ENCODE measurements at places on chromosomes 6 and 20. TPM values are rescaled to one million over a fixed set of nuclear protein-coding genes. Genes with fewer than 3 reads are reported as not detected.

The GLP1R gene
- not detected for polyA plus RNA-seq

The ZC3H12D gene
- polyA plus RNA-seq = 0.04 TPM

The RFX6 gene
- polyA plus RNA-seq = not detected

The MLN gene
- polyA plus RNA-seq = not detected

The GINS1 gene
- 30.7 TPM for polyA plus RNA-seq

The WFDC13 gene
- not detected for polyA plus RNA-seq

The SH3BGRL2 gene
- polyA plus RNA-seq = 0.48 TPM

DNA sequence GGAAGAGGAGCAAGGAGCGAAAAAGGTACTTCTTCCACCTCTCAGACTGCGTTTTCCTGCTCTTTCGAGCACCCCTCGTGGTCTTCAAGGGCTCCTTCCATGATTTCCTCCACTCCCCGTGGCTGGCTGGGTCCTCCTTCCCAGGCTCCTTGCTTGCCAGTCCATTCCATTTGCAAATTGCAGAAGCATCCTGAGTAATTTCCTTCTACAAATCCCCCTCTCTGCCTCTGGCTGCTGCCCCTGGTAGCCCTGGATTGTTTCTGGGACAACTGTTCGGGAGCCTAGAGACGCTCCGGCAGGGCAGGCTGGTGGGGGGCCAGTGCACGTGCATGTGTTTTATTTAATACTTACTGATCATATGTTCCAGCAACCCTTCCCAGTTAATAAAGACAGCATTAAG, 173.1 kb downstream of the ZMYND8 start:
- DNase-seq = no peak

DNA sequence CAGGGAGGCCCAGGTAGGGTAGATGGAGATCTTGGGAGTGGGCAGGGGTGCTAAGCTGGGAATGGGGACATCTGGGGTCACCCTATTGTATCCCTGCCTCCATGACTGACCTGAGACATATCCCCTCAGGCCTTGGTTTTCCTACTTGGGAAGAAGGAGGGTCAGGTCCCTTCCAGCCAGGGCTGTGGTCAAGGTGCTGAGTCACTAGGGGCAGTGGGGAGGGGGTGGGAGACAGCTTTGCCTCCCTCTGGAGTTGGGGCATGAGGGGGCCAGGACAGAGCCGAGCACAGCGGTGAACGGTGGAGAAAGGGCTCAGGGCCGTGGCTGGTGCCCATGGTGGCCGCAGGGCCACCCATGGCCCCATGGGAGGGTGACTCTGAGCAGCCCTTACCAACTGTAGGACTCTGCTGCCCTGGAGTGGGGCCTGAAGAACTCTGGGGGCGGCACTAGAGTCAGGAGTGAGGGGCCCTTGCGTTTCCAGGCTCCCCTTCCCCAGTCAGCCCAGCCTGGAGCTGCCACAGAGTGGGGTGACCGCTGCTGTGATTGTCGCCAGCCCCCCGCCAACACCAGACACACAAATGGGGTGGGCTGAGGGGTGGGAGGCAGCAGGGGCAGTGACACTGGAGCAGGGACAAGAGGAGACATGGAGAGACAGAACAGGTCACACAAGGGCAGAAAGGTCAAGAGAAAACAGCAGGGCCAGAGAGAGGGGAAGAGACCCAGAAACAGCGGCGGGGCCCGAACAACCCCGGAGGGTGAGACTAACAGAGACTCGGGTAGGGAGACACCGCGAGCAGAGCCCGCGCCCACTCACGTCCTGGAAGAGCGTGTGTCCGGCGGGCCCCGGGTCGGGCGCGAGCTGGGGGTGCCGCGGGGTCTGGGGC, 576 bp downstream of the NECAB3 start:
- DNase-seq = peak; percentile 64

- no peak for DNase-seq
Observed at GRCh38 chr6:68229566-68229965, 405.5 kb upstream of the ADGRB3 start.

DNA sequence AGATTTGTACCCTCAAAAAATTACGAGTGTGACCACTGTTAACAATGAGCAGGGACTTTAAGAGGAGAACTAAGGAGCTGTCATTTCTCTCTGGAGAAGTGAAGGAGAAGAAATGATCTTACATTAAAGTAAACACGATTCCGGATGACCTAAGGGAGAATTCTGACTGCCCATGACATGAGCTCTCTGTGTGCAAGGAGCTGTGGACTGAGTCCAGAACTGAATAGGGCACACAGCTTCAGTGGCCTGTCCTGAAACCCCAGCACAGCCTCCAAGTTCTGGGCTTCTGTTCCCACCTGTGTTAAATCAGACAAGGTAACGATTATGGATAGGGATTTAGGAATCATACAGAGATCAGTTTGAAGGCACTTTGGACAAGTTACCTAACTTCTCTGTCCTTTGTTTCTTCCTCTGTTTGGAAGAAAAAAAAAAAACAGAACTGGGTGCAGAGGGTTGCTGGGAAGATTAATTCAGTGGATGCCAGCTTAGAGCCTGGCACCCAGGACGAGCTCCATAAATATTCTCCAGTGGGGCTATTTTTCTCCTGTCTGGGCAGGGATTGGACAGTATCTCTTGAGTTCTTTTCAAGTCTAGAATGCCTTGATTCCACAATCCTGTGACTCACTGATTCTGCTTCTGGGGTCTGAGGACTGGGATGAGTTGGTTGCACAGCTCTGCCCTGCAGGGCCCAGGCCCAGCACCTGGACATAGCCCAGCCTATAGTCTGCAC, 65.7 kb downstream of the MRPL14 start:
- no peak for DNase-seq

- DNase-seq = peak; percentile 83
Observed at GRCh38 chr20:4869290-4870193, 131.8 kb downstream of the SLC23A2 start.

GRCh38 chr6:54817236-54817635, 29.3 kb upstream of the FAM83B start:
- no peak for DNase-seq

DNA sequence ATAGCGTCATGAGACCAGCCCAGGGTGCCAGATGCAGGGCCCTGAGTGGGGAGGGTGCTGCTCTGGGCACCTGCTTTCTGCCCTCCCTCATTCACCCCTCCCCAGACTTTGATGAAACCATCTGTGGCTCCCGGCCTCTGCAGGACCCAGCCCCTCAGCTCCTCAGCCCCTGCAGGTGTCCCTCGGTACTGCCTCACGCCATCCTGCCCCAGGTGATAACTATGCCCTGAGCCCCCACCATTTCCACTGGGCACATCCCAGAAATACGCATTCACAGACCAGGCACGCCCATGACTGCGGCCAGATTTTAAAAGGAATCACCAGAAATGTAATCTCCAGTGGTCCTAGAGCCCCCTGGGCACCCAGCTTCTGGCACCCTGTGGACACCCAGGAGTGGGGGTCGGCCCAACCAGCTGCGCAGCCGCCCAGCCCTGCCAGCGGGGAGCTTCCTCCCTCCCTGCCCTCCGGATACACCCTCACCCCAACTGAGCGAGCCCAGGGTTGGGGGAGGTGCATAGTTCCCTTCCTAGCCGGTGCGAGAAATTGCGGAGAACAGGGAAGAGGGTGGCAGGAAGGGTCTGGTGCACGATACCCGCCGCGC, 615 bp upstream of the NTSR1 start:
- peak; percentile 44 for DNase-seq

GRCh38 chr6:135191508-135192255, 10.6 kb downstream of the MYB start:
- no peak for DNase-seq

GRCh38 chr20:41078329-41078728, 49.7 kb downstream of the TOP1 start:
- DNase-seq = peak; percentile 15

DNA sequence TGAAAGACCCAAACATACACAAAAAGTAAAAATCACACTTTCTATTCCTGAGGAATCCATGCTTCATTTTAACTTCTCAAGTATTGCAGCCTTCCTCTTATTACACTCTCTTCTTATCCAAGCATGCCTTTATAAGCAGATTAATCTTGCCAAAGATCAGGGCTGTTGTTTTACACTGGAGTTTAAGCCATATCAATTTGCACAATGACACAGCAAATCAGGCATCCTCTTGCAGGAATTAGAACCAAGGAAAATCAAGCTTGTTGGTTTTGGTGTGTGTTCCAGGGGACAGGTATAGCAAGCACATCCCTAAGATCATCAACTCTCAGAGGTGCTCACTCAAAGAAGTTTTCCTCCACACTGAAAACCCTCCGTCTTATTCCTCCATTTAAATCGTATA, 69.5 kb downstream of the CYP39A1 start:
- no peak for DNase-seq

GRCh38 chr6:167445568-167445967, 120.7 kb downstream of the TTLL2 start:
- no peak for DNase-seq

DNA sequence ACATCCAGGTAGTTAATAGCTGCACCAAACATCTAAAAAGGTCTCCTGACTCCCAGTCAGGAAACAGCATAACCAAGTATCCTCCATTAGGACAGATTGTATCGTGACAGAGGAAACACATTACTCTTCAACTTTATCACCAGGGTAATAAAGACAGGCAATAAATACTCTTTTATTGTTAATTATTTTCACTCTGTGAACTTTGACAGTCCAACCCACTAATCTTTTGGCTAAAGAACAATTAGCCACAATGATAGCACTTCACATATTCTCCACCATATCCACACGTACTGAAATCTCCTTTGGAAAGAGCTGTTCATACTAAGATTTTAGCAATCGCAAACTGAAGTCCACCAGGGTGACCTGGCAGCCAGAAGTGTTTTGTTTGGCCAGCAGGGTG, 46.4 kb downstream of the ARHGAP18 start:
- DNase-seq = no peak

- no peak for DNase-seq
Observed at GRCh38 chr6:108078191-108078590, 3.6 kb upstream of the OSTM1 start.

DNA sequence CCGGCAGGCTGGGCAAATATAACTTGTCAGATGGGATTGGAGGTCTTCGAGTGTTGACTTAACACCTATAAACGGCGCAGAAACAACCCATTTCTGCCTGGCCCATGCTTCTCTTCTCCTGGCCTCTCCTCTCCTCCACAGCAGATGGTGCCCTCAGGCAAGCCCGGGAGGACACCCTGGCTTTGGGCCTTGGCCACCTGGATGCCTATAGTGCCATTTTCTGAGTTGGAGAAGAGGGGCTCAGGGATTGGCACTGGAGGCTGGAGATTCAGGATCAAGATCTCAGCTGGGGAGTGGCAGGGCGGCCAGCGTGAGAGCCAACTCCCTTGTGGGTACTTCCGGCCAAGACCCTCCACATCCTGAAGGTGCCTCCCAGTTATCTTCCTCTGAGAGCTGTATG, 211.9 kb upstream of the PMEPA1 start:
- no peak for DNase-seq

DNA sequence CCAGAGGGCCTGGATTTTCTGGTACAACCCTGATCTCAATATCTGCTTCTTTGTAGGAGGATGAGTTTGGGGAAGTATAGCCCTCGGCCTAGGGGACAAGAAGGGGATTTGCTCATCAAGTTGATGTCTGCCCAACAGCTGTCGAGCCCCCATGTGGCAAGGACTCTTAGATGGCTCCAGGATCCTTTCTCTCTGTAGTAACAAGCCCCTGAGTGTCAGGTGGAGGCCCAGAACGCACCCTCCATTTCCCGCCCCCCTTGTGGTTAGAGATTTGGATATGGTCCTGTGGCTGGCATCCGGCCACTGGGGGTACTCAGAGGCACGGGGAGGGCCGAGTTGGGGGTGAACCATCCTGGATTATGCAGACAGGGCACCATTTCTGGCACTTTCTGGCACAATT, 50.1 kb downstream of the CTCFL start:
- DNase-seq = no peak

- DNase-seq = no peak
Observed at GRCh38 chr20:11247046-11248010, 573.5 kb upstream of the JAG1 start.

DNA sequence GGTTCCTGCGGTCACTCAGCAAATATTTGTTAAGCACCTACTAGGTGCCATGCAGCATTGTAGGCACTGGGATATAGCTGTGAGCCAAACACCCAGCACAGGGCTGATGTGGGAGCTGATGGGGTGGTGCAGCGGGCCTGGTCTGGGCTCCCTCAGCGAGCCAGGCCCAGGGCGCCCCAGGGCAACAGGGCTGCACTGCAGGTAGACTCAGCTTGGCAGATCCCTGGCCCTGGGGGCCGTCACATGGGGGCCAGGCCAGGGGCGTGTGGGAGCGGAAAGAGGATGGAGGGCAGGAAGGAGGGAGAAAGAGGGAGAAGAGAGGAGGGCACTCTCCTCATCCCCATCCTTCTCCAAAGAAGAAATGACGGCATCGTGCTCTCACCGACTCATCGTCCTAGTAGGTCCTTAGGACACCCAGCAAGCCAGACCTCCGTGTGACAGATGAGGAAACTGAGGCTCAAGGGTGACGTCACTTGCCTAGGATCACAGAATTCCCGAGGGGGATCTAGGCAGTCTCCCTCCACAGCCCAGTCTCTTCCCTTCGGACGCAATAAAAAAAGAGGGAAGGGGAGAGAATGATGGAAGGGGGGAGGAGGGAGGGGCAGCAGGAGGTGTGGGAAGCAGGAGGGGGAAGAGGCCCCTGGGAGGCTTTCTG, 53.3 kb downstream of the RBM38 start:
- DNase-seq = no peak

GRCh38 chr6:138795809-138796603, at the start of gene ECT2L:
TSS of gene ECT2L (plus strand) at chr6:138796087. CDS start at chr6:138813275, 17,188 bp downstream.
- DNase-seq = no peak

DNA sequence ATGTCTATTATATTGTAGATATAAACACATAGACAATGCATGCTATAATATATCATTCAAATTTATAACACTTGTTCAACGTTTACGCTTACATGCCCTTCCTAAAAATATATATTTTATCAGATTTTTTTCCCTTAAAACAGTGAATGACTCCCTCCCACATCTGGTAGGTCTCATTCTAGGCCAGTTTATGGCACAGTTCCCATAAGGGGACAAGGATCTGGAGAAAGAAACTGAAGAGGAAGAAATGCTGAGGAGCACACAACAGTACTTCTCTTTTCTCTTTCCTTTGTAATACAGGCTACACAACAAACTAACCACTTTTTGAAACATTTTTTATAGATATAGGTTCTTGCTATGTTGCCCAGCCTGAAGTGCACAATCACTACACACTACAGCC, 48.6 kb upstream of the RCAN2 start:
- no peak for DNase-seq

DNA sequence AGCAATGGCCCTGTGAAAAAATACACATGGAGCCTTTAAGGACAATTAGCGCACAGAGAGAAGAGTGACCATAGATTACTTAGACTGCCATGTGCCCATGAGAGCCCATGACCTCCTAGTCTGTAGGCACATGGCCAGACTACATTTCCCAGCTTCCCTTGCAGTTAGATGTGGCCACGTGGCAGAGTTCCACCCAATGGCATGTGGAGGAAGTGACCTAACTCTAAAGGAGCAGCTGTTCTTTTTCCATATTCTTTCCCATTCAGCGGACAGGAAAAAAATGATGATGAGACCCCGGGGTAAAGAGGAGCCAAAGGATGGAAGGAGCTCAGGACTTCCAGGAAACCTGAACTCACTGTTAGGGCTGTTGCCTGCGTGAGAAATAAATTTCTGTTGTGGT, 116.6 kb downstream of the CBLN4 start:
- DNase-seq = peak; percentile 16

- DNase-seq = no peak
Observed at GRCh38 chr20:47411161-47411560, 54.7 kb upstream of the ZMYND8 start.

GRCh38 chr6:20559924-20560551, 25.8 kb downstream of the CDKAL1 start:
- DNase-seq = no peak

GRCh38 chr20:20292472-20292871, 75.4 kb upstream of the INSM1 start:
- no peak for DNase-seq
